ENCODE measurements at places on chromosomes 6 and 20.

DNA sequence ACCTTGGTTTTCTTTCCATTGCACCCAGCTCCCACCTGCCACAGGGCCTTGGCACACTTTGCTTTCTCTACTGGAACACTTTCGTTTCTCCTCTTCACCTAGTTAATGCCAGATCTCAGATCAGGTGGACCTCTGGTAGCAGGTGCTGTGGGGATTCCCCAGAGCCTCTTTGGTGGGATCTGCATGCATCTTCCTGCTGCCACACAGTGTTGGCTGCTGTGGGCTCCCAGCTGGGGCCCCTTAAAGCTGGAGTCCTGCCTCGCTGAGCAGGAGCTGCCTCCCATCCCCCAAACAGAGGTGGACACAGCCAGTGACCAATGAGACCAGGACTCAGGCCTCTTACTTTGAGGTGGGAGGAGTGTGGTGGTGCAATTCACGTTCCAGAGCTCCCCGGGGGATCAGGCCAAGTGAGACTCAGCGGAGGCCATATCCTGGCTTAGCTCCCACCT is 28.4 kb downstream of the CEBPB start:
- DNase-seq, result no peak

- DNase-seq, result peak; percentile 50
These were observed 287.6 kb upstream of the SOX4 start for GRCh38 chr6:21305893-21306332.

DNA sequence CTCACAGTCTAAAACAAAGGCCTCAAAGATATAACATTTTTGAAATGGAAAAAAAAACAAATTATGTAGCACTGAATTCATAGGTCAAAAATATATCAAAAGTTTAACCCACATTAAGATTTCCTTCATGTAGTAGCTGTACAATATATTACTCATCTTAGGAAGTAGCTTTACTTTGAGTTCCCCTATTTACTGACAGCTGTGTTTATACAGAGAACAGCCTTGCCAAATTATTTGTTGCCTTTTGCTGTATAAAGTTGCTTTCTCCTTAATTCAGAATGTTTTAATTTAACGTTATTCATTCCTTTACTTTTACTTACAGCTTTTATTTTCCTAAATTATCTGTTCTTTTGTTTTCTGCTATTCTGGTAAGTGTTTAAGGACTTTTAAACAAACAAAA is 181.0 kb downstream of the COL12A1 start:
- DNase-seq, result peak; percentile 67

DNA sequence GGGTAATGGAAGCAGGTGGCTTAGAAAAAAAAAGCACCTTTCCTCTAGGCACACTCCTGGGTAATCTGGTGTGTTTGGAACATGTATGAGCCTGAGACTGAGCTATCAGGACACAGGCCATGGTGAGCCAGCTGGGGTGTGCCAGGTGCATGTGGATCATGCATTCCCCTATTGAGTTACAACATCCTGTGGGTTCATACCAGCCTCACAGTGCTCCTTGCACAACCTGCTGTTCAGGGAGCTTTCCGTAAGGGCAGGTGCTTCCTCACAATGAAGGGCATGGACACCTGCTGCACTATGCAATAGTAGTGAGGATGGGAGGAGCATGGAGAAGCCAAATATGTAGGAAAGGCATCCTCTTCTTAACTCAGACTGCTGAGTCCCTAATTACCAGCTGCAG is 197.2 kb upstream of the SUPT3H start:
- DNase-seq, result no peak

DNA sequence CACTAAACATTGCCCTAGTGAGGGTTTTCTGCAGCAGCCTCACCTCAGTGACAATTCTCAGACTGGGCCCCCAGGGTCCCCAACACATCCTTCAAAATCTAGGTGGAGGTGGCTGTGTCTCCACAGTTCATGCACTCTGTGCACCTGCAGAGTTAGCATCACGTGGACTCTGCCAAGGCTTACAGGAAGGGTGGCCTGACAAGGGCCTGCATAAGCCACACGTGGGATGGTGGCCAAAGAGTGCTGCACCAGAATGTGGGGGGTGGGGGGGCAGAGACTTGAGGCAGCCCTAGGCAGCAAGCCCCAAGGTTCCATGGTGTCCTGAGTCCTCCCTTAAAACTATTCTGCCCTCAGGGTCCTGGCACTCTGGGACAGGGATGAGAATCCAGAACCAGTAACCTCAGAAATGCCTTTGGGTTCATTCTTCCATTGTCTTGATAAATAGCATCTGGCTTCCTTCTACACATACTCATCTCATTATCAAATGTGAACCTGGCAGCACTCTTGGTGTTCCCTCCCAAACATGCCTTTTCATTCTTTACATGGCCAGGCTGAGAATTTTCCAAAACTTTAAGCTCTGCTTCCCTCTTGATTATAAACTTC is 1.6 kb upstream of the SERPINB1 start:
- no peak for DNase-seq

GRCh38 chr6:2651961-2652360 is 98.8 kb downstream of the MYLK4 start:
- no peak for DNase-seq

DNA sequence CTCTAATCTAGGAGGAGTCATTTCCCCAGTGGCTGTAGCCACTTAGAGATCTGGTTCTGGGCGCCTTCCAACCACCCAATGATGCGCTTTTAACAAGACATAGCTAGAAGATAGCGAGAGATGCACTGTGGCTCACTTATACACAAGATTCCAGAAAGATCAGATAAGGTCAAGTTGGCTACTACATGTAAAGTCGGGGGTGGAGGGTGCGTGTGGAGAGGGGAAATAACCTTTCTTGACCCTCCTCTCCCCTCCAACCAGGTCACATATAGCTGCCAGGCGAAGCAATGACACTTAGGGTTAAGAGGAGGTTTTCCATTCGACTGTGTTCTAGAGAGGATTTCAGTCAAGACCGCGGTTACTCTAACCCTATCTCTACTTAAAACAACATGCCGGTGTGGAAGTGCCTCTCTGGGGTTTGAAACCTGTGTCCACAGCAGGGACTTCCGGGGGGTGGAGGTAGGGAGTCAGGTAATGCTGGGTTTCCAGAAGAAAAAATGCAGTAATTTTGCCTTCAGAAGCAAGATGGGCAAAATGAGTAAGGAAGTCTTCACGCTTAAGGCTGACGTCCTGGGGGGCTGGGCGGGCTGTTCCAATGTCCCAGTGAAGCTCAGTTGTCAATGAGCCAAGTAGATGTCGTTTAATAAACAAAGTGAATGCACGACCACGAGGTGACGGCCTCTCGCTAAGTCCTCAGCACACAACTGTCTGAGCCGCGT is 1.8 kb upstream of the SIM1 start:
- no peak for DNase-seq

- no peak for DNase-seq
These were observed 103.9 kb downstream of the AIG1 start for GRCh38 chr6:143164565-143165105.

- DNase-seq, result no peak
These were observed 363.8 kb downstream of the PRKN start for GRCh38 chr6:162363757-162364156.

- no peak for DNase-seq
These were observed 126.0 kb upstream of the PMEPA1 start for GRCh38 chr20:57835588-57836455.
